ENCODE measurements at places on chromosomes 6 and 20. TPM values are rescaled to one million over a fixed set of nuclear protein-coding genes. Genes with fewer than 3 reads are reported as not detected.

GRCh38 chr20:10802236-10802635 is 128.4 kb upstream of the JAG1 start:
- no peak overlapping the region for H3K27ac ChIP-seq
- no peak for DNase-seq
- peaks cover 12% of the 10 kb centered on the region for H3K4me1 ChIP-seq
- H3K36me3 ChIP-seq, result no peaks in the 10 kb centered on the region

DNA sequence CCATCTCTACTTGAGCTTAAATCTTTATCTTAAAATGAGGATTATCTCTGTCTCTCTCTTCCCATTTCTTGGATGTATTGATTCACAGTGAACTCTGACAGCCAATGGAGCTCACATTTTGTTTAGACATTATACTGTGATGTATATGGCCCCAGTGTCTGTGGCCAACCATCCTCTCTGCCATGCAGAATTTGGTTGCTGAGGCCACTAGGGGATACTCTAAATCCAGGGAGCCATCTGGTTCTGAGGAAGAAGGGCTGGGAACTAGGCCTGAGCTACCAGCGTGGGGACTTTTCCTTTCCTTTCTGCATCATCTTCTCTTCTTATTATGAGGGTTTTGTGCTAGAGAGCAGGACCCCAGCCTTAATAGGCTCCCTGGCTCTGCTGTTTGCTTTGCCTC is 59.1 kb upstream of the RIPOR2 start:
- no peaks in the 10 kb centered on the region for H3K27me3 ChIP-seq
- no peak overlapping the region for H3K27ac ChIP-seq
- DNase-seq, result no peak

DNA sequence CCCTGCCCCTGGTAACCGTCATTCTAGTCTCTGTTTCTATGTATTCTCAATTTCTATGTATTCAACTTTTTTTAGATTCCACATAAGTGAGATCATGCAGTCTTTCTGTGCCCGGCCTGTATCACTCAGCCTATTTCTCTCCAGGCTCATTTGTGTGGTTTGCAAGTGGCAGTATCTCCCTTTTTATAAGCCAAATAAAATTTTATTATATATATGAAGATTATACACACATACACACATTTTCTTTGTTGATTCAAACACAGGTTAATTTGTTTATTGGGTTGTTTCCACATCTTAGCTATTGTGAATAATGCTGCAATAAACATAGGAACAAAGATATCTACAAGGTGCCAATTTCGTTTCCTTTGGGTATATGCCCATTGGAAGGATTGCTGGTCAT is 571.7 kb downstream of the DHX35 start:
- no peak overlapping the region for H3K27ac ChIP-seq
- peaks cover 2% of the 10 kb centered on the region for H3K36me3 ChIP-seq
- no peak for DNase-seq
- no peak overlapping the region for H3K4me3 ChIP-seq
- H3K27me3 ChIP-seq, result no peaks in the 10 kb centered on the region

GRCh38 chr6:40410821-40411220 is 176.3 kb downstream of the LRFN2 start:
- no peaks in the 10 kb centered on the region for H3K36me3 ChIP-seq
- H3K4me3 ChIP-seq, result no peak overlapping the region
- peaks cover 5% of the 10 kb centered on the region for H3K27me3 ChIP-seq
- H3K27ac ChIP-seq, result no peak overlapping the region
- DNase-seq, result no peak
- peaks cover 21% of the 10 kb centered on the region for H3K4me1 ChIP-seq

- H3K36me3 ChIP-seq, result peaks cover 2% of the 10 kb centered on the region
- no peaks in the 10 kb centered on the region for H3K4me1 ChIP-seq
- no peak for DNase-seq
Observed at GRCh38 chr20:37464611-37465010, 56.4 kb upstream of the NNAT start.

- H3K27ac ChIP-seq, result no peak overlapping the region
- H3K27me3 ChIP-seq, result no peaks in the 10 kb centered on the region
- no peak for DNase-seq
Observed at GRCh38 chr20:37764333-37764935, 70.6 kb downstream of the CTNNBL1 start.

DNA sequence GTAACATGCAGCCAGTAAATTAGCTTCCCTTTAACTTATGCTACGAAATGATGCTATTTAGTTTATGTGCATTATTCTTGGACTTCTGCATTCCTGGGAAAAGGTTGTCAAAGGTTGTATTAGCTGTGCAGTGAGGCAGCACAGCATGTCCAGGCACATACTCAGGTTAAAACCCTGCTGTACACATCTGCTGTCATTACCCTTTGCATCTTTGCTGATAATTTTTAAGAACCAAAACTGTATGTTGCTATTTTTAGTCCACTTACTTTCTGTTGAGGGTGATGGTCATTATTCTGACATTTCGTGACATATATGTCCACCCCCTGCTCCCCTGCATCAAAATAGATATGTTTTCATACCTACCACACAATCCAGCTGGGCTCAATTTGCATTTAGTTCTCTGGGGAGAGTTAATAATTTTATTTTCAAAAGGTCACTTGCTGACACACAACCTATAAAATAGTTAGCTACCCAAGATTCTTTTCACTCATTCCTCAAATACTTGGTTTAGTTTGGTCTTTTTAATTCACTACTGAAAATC is 142.5 kb upstream of the SPACA1 start:
- H3K4me1 ChIP-seq, result peaks cover 64% of the 10 kb centered on the region
- no peak overlapping the region for H3K27ac ChIP-seq
- H3K27me3 ChIP-seq, result no peaks in the 10 kb centered on the region

DNA sequence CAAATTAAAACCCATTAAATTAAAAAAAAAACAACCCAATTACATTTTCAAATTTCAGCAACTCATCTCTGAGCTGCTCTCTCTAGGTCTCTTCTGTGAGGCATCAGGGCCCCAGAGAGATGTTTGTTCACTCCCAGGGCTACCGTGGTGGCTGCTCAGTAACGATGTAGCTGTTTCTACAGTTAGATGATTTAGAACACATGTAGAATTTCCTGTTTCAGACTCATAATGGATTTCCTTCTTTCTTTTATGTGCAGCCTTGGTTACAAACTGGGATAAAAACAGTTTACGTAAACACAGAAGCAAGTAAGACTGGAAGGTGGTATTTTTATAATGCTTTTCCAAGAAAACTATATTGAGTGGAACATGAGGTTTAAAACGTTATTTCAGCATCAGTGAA is 116.1 kb upstream of the CCN2 start:
- H3K27me3 ChIP-seq, result no peaks in the 10 kb centered on the region
- H3K4me1 ChIP-seq, result peaks cover 4% of the 10 kb centered on the region
- no peak overlapping the region for H3K27ac ChIP-seq

- H3K4me1 ChIP-seq, result peaks cover 61% of the 10 kb centered on the region
- peak overlapping the region; percentile 91 for H3K27ac ChIP-seq
- DNase-seq, result no peak
- no peak overlapping the region for H3K4me3 ChIP-seq
- H3K27me3 ChIP-seq, result no peaks in the 10 kb centered on the region
Observed at GRCh38 chr6:56521454-56521853, 121.2 kb downstream of the DST start.

- DNase-seq, result no peak
- H3K36me3 ChIP-seq, result no peaks in the 10 kb centered on the region
- H3K4me3 ChIP-seq, result no peak overlapping the region
- H3K27ac ChIP-seq, result 0 out of 2 replicates have a peak overlapping the region, but pooled peaks have one; percentile 29
Observed at GRCh38 chr6:63673692-63674091, 38.1 kb downstream of the PHF3 start.

- no peaks in the 10 kb centered on the region for H3K4me1 ChIP-seq
- H3K27me3 ChIP-seq, result no peaks in the 10 kb centered on the region
- no peaks in the 10 kb centered on the region for H3K36me3 ChIP-seq
- no peak overlapping the region for H3K4me3 ChIP-seq
Observed at GRCh38 chr6:83216806-83217205, 23.6 kb downstream of the RWDD2A start.

Gene SFTA2
- not detected for total RNA-seq

Gene RHAG
- total RNA-seq, result 0.60 TPM

Gene KIAA1755
- 0.16 TPM for total RNA-seq

Gene IL17A
- total RNA-seq, result not detected

Gene VGLL2
- total RNA-seq, result not detected

Gene BPIFB1
- total RNA-seq, result 0.09 TPM

Data from WTC11 (cell line).